ENCODE measurements at places on chromosomes 7 and 10.
A peak's percentile ranks its signal among the peaks of the same experiment; 100 is the strongest.

DNA sequence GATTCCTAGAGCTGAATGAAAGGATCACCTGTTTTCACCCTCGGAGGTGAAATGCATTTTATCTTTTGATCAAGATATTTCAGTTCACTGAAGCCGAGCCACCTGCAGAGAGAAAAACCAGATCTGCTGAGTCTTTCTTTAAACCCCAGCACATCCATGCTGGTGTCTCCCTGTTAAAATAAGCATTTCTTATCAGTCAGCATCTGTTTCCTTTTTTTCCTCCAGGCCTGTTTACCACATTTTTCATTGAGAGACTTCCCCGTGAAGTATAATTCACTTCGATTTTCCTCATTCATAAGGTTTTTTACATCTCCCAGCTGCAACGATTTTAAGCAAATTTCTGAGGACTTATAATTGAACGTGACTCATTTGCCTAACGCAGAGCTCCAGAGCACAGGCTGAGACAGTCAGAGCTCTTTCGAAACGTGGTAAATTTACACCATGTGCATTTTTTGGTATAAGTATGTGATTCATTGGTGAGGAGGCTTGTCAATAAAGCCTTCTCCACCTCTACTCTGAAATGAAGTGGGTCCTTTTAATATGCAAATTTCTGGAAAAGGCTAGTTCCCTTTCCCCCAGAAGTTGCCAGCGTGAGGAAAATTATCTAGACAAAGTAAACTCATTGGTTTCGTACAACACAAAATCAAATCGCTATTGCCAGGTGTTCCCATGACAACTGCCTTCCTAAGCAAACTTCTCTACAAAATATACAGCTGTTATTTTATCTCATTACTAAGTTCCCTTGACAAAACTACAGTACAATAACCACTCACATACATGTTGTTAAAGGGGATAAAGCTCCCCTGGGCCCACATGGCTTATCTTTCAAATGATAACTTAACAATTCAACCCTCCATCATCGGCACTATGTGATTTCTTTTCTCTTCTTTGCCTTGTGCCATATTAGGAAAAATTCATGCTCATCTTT is 374.8 kb upstream of the AKR1E2 start:
- peak; percentile 93 for DNase-seq

GRCh38 chr10:12609435-12609834 is 260.1 kb downstream of the CAMK1D start:
- no peak for DNase-seq

GRCh38 chr10:20492447-20492846 is 404.7 kb downstream of the NEBL start:
- no peak for DNase-seq

DNA sequence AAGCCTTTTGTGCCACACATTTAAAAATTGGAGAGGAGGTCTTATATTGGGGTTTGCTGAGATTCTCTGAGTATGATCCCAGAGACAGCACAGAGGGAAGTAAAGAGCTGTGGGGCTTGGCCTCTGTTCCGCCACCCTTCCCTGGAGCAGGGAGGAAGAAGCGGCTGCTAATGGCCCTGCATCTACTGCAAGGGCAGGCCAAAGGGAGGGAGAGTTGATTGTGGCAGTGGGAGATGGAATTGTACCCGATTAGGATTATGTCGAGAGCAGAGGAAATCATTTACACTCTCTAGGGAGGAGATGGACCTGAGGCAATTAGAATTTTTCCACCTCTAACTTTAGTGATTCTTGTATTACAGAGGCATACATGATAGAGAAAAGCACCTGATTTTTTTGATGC is 28.8 kb downstream of the CYP17A1 start:
- DNase-seq = no peak

DNA sequence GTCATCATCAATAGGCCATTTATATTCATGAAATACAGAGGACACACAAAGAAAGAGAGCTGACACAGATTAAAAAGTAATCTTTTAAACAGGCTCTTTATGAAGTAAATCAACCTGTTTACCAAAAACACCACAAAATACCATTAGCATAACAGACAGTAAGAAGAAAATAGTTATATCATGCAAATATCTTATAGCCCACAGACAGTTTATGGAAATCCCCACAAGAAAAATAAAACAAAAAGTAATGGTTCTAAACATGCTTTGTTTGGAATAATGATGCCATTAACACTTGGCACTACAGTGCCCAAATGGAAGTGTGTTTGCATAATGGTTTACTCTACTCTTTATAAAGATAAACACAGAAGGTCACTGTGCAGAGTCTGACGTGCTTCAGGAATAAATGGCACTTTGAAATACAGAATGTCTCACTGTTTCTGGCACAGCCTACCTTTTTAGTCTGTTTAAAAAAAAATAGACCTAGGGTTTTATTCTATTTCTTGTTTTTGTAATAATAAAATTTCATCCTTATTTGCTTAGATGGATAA is 30.1 kb downstream of the SEMA3D start:
- no peak for DNase-seq

GRCh38 chr10:122255509-122256301 is 15.4 kb upstream of the BTBD16 start:
- no peak for DNase-seq

DNA sequence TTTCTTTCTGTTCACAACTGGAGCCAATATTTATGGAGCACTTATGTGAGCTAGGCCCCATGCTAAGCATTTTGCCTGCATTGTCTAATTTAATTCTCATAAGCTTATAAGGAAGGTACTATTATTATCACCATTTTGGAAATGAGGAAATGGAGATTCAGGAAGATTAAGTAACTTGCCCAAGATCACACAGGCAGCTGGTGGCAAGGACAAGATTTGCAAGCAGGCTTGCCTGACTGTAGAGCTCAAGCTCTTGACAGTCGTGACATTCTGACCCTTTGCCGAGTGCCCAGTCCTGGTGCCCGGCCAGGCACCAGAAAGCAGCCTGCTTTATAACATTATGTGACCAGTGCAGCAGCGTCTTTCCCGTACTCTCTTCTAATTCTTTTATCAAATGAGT is 38.2 kb downstream of the WNT2 start:
- no peak for DNase-seq
